ENCODE measurements at places on chromosomes 12 and 14. TPM values are rescaled to one million over a fixed set of nuclear protein-coding genes. Genes with fewer than 3 reads are reported as not detected.

MIPOL1 gene
- 0.77 TPM for polyA plus RNA-seq

DNA sequence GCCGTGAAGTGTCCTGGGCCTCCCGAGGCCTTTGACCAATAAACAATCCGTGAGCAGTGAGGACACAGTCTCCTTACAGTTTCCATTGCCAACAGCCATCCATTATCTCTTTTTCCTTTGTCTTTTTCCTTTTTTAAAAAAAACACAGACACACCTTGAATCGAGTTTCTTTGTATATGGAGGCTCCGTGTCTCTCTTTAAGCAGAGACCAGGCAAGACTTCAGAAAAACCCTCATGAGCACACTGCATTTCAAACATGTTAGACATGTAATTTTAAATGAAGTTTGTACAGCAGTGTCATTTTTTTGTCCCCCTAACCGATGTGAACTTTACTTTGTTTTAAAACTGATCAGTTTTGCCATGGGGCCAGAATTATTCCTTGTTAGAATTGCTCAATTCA is 111.1 kb downstream of the SPTSSA start:
- no peak for DNase-seq

LPAR5 gene
- 0.20 TPM for polyA plus RNA-seq

DNA sequence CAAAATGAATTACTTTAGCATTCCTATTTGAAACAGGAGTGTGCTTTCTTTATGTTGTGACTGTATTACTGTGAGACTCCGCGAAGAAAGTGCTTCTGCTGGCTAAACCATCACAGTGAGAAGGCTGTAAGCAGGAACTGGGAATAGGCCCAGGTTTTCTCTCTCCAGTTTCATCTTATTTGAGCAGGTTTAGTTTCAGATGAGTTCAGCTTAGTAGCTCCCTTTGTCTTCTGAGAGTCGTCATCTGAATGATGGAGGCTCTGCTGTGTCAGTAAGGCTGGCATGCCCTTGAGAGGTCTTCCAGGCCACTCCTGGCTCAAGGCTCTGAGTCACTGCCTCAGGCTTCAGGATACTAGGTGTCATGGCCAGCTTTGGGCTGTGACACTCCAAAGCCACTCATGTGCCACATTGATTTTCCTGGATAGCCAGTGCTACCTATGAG is 205.6 kb upstream of the RGS6 start:
- no peak for DNase-seq

ANKRD9 gene
- polyA plus RNA-seq = 74.4 TPM

PNP gene
- 6.0 TPM for polyA plus RNA-seq

TAS2R7 gene
- polyA plus RNA-seq = not detected

- DNase-seq = no peak
Measured at GRCh38 chr12:52232674-52233461, at the start of gene KRT7. Gene KRT7, plus strand, starts transcription at chr12:52233243. Its CDS starts 54 bp downstream, at chr12:52233297.

DNA sequence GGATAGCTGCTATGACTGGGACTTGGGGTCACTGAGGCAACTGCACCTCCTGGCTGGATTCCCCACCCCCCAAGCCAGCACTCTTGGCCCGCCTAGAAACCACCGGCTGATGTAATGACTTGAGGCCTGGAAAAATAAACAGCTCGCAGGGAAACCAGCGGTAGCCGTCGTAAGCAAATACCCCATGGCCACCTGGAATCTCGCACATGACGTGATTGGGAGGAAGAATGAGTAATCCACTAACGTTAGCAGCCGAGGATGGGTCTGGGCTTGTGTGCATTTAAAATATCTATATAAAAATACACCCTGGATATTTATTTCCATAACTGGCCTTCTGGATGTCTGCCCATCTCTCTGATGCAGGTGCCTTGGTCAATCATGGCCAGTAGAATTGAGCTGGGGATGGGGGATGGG is 120.1 kb downstream of the SMOC1 start:
- no peak for DNase-seq

DNA sequence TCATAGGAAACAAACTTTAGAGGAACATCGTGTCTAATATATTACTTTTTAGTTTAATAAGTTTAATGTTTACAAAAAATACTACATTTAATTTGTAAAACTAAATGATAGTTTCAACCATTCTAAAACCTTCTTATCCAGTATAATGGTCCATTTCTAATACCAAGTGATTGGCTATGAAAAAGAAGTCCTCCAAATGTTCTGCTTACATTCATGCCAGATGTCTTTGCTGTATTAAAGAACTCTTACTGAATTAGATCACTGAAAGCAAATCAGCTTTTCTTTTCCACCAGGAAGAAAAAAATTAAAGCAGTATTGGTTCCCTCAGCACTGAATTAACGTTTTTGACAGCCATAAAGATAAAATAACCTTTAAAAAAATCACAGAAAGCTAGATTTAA is 3.7 kb downstream of the NOVA1 start:
- no peak for DNase-seq

- DNase-seq = no peak
Measured at GRCh38 chr12:130109062-130109945, 53.0 kb upstream of the FZD10 start.

DNA sequence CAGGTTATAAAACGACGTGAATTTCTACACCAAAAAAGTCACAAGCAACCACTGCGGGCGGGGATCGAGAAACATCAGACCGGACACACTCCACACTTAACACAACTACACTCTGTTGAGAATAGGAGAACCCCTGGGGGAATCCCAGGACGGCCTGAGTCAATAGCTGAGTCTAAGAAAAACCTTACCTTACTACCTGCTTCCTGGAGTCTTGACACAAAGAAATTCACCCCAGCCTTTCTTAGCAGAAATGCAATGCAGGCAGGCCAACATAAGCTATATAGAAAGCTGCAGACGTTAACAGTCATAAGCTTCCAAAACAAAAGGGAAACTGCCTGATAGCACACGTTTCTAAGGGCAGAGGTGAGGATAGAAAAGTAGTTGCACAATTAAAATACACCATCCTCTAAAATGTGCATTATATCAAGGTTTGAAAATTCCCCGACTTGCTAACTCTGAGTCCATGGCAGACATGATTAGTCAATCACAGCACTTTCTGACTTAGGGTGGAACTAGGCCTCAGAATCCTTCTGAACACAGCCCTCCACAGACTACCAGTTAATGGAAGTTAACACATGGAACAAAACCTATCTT is 68.0 kb downstream of the CCDC88C start:
- no peak for DNase-seq

AHNAK2 gene
- 0.69 TPM for polyA plus RNA-seq

GRCh38 chr12:127025545-127025944 is 1241.4 kb upstream of the TMEM132C start:
- DNase-seq = no peak

DNA sequence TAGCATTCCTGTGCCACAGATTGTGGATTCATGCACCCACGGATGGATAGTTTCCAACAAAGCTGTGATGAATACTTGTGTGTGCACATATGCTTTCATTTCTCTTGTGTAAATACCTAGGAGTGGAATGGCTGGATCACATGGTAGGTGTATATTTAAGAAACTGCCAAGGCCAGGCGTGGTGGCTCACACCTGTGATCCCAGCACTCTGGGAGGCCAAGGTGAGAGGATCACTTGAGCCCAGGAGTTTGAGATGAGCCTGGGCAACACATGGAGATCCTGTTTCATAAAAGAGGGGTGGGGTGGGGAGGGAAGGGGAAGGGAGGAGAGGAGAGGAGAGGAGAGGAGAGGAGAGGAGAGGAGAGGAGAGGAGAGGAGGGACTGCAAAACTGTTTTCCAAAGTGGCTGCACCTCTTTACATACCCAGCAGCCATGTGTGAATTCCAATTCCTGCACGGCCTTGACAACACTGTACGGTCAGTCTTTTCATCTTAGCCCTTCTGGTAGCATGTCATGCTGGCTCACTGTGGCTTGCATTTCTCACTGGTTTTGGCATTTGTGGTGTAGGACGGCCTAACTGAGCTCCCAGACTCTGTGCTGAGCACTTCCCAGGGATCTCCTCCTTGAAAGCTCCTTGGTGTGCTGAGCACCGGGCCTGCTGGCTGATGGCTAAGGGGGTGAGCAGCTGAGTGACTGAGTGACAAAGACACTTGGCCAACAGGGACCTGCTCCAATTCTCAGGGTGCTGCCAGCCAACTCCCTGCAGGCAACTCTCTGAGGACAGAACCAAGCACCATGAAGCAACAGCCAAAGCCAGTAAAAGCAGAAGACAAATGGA is 27.9 kb downstream of the SYNE3 start:
- DNase-seq = peak; percentile 60

DNA sequence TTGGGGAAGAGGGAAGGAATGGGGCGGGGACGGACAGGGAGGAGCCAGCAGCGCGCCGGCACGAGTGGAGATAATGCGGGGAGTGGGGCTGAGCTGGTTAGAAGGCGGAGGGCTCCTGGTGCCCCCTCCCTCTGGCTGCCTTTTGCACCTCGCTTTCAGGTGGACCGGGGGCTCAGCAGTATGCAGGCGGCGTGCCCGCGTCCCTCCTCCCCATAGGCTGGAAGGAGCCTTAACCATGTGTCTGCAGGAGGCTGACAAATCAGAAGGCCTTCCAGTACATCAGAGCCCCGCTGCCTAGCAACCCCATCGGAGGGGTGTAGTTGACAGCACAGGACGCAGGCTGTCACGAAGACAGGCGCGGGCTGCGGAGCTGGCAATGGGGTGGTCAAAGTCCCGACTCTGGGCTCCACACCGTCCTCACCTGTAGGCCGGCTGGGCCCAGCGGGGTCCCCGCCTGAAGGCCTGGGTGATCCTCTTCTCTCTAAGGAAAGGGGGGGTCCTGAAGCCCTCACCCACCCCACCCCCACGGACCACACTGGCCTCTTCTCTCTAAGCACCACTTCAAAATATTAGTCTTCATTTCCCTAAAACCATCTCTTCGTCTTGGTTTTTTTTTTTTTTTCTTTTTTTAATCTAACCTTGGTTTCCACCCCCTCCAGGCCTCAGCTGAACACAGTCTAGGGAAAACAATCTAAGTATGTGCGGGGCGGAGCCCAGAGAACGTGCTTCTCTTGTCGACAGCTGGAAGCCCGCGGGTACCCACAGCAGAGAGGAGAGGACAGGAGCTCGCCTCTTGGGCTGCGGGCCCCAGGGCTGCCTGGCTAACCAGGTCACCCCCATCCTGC is 44.5 kb downstream of the KDM2B start:
- peak; percentile 91 for DNase-seq

DNA sequence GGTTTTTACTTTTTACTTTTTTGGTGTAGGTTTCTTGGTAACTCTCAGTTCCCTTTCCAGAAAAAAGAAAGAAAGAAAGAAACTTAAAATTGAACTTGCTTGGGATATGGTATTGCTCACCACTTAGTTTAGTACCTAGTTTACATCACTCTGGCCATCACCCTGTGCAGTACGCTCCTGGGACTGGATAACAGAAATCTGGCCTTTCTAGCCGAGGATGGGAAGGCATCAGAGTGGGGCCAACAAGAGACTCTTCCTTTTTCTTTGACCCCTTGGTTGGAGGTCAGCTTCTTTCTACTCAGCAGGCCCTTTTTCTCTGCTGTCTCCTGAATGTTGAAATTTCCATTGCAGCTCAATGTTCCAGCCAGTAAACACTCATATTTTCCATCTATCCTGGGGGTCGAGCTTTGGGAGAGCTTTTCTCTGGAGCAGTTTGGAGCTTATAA is 156.6 kb downstream of the TGFB3 start:
- no peak for DNase-seq

MYF6 gene
- polyA plus RNA-seq = 1,026 TPM

DNA sequence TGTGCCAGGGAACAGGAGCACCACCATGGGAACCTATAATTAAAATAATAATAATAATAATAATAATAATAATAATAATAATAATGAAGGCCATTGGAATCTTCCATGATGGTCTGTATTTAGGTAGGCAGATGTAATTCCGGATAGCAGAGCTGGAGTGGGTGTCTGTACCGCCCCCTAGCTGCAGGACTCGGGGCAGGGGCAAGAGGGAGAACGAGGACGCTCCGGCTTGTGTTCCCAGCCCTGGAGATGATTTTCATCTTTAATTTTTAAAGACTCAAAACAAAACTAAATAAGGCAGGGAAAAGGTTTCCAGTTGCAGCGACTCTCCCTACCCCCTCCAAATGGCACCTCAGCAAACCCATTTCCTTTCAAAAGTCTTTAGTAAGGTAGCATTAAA is 501.1 kb downstream of the VRK1 start:
- DNase-seq = no peak

DNA sequence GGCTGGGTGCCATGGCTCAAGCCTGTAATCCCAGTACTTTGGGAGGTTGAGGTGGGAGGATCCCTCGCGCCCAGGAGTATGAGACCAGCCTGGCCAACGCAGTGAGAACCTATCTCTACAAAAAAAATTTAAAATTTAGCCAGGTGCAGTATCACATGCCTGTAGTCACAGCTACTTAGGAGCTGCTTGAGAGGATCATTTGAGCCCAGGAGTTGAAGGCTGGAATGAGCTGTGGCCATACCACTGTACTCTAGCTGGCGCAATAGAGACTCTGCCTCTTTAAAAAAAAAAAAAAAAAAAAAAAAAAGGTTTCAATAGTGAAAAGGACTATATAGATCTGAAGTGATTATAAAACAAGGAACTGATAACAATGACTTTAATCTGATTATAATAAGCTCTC is 13.5 kb downstream of the PSMA3 start:
- no peak for DNase-seq

GLIPR1L1 gene
- not detected for polyA plus RNA-seq

DNA sequence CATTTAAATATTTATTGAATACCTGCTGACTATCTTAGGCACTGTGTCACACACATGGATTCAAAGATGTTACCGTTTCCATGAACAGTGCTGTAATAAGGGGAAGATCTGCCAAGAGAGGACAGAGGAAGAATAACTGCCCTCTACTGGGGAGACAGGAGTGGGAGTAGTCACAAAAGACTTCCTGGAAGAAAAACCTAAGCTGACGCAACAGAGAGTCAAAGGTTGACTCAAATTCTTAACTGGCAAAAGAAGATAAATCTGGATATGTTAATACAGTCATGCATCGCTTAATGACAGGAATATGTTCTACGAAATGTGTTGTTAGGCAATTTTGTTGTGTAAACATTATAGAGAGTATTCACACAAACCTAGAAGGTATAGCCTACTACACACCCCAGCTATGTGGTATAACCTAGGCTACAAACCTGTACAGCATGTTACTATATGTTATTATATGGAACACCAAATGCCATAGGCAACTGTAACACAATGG is 51.5 kb downstream of the DCAF5 start:
- DNase-seq = no peak

LRRC10 gene
- polyA plus RNA-seq = not detected

KCNJ8 gene
- polyA plus RNA-seq = 7.4 TPM

- DNase-seq = no peak
Measured at GRCh38 chr14:63956326-63956725, 103.5 kb downstream of the SYNE2 start.

GRCh38 chr12:124111006-124111405 is 138.0 kb downstream of the ZNF664 start:
- no peak for DNase-seq

GRCh38 chr12:57754411-57755193 is at the start of gene MARCHF9:
Gene MARCHF9, plus strand, starts transcription at chr12:57755103. Its CDS starts 426 bp downstream, at chr12:57755529.
- peak; percentile 54 for DNase-seq

- no peak for DNase-seq
Measured at GRCh38 chr12:20232931-20233675, 135.2 kb upstream of the PDE3A start.

ACSS3 gene
- polyA plus RNA-seq = 1.3 TPM

GOLGA5 gene
- polyA plus RNA-seq = 23.4 TPM
